Lower lobe of right lung (tissue), 2 donors: ENCODE measurements at places on chromosomes 12 and 14. TPM values are rescaled to one million over a fixed set of nuclear protein-coding genes. Genes with fewer than 3 reads are reported as not detected.

Gene SLC41A2
- 24.8 TPM for total RNA-seq

Gene KRT80
- 3.0 TPM for total RNA-seq

Gene PMCH
- not detected for total RNA-seq

Gene KRT74
- not detected for total RNA-seq

Gene ATL1
- 8.4 TPM for total RNA-seq

Gene GOLT1B
- total RNA-seq, result 26.5 TPM

Gene PELI2
- 22.2 TPM for total RNA-seq

Gene DENND5B
- total RNA-seq, result 6.0 TPM

Gene VWF
- 468 TPM for total RNA-seq

Gene TMEM19
- total RNA-seq, result 31.4 TPM

Gene CCNB1IP1
- 36.9 TPM for total RNA-seq

Gene DLGAP5
- total RNA-seq, result 0.97 TPM

Gene EPS8
- total RNA-seq, result 72.8 TPM

Gene RNF31
- 67.3 TPM for total RNA-seq

Gene SLC17A8
- total RNA-seq, result not detected

Gene HAL
- 7.3 TPM for total RNA-seq

Gene C14orf93
- 9.8 TPM for total RNA-seq

Gene P2RX7
- 20.5 TPM for total RNA-seq

Gene GALNT16
- 3.5 TPM for total RNA-seq

Gene OLR1
- total RNA-seq, result 172 TPM

Gene ARHGEF40
- total RNA-seq, result 28.5 TPM
